ENCODE measurements at places on chromosomes 4 and X.

DNA sequence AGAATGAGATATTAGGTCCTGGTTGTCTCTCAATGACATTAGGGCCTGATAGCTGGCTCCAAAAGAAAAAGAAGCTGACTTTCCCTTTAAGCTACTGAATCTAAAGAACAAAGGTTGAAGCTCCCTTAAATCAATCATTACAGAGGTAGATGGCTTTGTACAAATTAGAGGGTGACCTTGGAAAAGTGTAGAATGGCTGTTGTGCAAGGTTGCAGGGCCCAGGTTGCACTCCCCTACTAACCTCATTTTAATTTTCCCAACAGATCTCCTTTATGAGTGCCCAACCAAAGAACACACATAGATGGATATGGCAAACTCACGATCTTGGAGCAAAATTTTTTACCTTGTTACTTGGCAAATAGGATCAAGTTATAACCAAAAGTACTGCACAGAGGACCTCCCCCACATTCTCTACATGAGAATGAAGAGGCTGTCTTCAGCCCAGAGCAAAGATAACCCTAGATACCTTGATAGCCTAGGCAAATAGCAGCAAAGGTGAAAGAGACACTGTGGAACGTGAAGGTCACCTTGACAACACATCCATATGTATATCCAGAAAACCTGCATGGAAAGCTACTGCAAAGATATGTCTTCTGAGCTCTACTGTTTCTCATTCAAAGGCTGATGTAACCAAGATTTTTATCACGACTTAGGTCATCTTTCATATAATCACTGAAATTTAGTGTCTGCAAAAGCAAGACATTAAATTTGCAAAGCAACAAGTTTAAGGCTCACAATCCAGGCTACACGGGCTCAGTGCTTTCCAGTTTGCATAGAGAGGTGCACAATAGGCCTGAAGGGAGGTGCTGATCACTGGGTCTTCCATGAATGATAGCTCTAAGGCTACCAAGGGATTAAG is 23.0 kb downstream of the KLB start:
- DNase-seq = no peak

- no peak for DNase-seq
Measured at GRCh38 chr4:27006646-27007045, 146.0 kb downstream of the STIM2 start.

DNA sequence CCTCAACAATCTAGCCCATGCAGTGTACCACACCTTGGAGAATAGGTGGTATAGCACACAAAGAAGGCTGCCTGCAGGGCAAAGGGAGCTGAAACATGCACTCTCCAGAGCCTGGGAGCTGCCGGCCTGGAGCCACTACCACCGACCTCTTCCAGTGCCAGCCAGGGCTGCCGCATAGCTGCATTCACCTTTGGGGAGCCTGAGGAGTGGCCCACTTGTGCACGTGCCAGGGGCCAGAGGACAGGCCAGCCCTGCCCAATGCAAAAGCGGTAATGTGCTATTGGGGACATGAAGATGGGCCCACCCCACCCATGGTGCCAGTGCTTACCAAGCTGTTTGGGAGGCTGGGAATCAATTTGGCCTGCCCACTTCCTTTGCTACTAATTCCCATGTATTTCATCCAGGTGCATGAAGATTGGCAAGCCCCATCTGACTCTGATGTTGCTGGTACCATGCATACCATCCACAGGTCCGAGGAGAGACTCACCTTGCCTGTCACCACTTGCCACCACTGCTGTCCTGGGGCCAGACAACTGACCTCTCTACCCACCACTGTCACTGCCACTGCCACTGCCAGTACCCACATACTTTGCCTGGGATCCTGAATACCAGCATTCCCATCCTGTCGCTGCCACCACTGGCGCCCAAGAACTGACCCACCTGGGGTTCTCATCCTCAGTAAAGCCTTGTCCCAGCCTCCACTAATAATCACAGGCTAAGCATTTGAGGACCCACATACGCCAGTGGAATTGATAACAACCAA is 506.9 kb downstream of the MAGEB5 start:
- DNase-seq = no peak

GRCh38 chr4:182206266-182206665 is 36.9 kb upstream of the TENM3 start:
- no peak for DNase-seq

DNA sequence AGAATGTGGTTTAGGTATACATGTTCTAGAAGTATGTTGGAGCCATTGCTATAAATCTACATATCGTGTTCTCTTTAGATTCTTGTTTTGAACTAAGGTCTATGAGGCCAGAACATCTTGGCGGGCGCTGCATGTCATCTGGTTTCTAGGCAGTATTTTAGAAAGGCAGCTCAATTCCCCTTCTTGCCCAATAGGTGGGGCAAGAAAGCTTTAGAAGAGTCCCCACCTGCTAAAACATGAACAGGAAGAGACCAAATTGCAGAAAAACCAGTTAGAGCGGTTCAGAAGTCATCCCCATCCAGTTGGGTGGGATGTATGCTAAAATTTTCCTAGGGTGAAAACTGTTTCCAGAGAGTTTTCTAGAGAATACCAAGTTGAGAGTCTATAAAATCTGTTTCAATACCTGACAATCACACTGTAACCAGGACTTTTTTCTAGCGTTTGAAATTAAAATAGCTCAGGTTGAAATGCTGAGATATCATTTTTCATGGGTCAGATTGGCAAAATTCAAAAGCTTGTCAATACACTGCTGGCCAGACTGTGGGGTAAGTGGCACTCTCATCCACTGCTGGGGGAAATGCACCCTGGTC is 17.5 kb upstream of the SH3KBP1 start:
- DNase-seq = no peak

GRCh38 chrX:82029571-82030218 is 827.8 kb downstream of the SH3BGRL start:
- DNase-seq = no peak

GRCh38 chr4:7995135-7995534 is 55.5 kb upstream of the AFAP1 start:
- DNase-seq = no peak

- DNase-seq = no peak
Measured at GRCh38 chrX:357035-357692, 29.5 kb downstream of the PPP2R3B start.

DNA sequence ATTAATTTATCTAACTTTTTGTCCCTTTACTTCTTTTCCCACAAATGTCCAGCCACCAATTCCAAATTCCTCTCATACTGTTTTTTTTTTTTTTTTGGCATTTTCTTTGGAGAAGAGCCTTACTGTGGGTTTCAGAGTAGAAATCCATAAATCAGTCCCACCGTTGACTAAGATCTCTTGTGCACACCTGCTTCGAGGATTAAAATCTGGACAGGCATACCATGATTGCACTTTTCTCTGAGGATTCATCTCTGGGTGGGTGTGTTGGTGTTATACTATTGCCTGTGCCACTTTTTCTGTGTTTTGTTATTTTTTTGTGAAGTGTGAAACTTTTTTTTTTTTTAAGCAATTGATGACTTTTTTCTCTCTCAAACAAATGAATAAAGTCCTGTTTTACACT is 13.2 kb downstream of the PRDM8 start:
- DNase-seq = no peak

DNA sequence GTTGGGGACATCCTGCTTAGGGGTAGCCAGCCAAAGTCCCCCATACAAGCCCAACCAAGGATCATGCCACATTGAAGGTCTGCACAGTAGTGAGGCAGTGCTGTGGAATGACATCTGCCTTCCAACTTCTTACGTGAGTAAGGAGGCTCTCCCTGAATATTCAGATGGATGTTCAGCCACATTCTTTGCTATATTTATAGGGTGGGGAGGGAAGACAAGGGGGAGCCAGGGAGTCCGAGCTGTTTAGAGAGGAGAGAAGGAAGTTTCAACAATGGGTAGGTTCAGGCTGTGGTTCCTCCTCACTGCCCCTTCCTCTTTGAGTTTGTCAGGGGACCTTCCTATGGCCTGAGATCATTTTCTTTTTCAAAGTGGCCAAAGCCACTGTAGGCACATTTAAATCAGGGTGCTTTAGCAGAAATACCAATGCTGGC is 29.8 kb downstream of the MSN start:
- DNase-seq = no peak

GRCh38 chr4:122783301-122784215 is 43.1 kb upstream of the FGF2 start:
- no peak for DNase-seq

- DNase-seq = no peak
Measured at GRCh38 chr4:52841682-52842456, 20.2 kb upstream of the RASL11B start.

DNA sequence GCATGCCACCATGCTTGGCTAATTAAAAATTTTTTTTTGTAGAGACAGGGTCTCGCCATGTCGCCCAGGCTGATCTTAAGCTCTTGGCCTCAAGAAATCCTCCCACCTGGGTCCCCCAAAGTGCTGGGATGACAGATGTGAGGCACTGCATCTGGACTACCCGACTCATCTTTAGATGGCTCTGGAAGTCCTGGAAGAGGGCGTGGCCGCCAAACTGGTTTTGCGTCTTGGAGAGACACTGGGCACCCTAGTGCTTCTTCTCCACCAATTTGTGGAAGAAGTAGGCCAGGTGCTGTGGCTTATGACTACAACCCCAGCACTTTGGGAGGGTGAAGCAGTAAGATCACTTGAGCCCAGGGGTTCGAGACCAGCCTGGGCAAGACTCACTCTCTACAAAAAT is 47.6 kb downstream of the HOPX start:
- DNase-seq = no peak

- DNase-seq = no peak
Measured at GRCh38 chrX:149205937-149206336, 299.2 kb downstream of the IDS start.

- DNase-seq = no peak
Measured at GRCh38 chr4:23245203-23245832, 552.6 kb downstream of the GBA3 start.

- no peak for DNase-seq
Measured at GRCh38 chr4:172666711-172667368, 501.8 kb upstream of the GALNT7 start.

DNA sequence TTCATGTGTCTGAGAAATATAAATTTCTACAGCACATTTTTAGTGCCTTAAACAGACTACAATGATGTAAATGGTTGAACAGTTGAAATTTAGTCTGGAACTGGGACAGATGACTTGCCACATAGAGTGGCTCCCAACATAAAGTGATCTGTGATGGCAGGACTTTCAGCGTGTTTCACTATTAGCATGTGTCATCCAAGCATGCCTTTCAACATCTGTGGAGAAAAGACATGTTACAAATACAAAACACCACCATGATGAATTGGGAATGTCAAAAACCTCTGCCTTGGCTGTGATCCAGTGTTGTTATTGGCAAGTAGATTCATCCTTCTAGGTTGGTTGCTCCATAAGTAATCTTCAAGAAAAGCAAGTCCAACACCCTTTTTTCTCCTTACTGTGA is 348.7 kb downstream of the MAPK10 start:
- no peak for DNase-seq

DNA sequence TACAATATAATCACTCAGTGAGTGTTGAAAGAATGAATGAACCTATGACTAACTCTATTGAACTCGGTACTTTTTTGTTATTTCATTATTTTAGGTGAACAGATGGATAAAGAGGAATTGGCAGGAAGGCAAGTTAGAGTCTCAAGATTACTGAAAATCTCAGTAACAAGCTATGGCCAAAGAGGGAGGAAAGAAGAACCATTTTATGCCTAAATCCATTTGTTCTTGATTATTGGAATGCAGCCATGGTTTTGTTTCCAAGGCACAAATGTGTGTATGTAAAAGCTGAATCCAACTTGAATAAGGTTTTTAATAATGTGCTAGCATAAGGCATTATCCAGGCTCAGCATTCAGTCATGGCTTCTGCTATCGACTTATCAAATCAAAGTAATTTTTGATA is 196.4 kb downstream of the DTHD1 start:
- DNase-seq = no peak

- no peak for DNase-seq
Measured at GRCh38 chr4:2132438-2132837, 73.3 kb downstream of the NAT8L start.

DNA sequence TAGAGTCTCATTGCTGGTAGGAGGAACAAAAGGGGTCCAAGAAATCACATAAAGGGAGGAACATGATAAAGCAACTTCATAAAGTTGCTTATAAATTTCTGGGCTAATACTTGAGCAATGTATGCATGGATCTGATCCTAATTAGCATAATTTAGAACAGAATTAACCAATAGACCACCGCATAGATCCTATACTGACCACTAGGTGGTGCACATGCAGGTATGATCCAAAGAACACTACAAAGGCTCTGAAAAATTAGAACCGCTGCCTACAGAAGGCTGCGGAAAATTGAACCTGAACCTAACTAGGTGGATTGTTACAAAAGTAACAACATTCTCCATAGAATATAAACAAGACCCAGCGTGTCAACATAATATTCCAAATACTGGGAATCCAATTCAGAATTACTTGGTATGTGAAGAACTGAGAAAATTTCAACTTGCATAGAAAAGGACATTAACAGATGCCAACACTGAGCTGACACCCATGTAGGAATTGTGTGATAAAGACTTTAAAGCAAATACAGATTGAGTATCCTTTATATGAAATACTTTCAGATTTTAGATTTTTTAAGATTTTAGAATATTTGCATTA is 23.3 kb downstream of the BRCC3 start:
- no peak for DNase-seq

GRCh38 chrX:153693216-153694086 is 5.7 kb downstream of the SLC6A8 start:
- no peak for DNase-seq

DNA sequence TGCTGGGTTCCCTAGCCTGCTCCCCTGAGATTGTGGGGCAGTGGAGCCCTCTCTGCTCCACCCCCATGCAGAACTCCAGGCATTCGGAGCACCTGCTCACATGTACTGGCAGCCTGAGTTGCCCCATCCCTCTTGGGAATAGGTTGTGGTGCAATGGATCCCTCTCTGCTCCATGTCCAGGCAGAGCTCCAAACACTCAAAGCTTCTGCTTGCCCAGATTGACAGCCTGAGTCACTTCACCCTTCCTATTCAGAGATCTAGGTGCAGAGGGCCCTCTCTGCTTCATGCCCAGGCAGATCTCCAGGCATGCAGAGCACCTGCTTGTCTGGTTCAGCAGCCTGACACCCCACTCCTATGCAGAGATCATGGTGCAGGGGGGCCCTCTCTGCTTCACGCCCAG is 18.6 kb upstream of the TEX13B start:
- no peak for DNase-seq

DNA sequence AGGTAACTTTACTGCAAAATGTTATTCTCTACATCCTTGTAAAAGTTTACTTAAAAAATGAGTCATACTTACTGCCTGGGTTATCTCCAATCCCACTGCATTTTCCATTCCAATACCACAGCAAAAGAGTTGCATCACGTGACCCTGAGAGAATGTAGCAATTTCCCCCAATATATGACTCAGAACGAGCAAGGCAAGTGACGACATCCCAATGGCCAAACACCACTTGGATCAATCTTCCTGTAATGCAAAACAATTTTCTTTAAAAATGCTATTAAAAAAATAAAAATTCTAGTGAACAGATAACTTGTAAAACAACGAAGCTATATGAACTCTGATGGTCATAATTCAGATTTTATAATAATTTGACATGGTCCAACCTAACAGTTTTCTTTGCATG is 224.3 kb downstream of the DCLK2 start:
- DNase-seq = peak; percentile 1

Data from stimulated activated CD4-positive, alpha-beta T cell treated with anti-CD3 and anti-CD28 coated beads, Interleukin-1b, Interleukin-23, amount 100 ng/mL, for 24 hours (primary cell).